ENCODE measurements at places on chromosomes 5 and 9.

GRCh38 chr5:159027504-159027903 is 72.2 kb downstream of the EBF1 start:
- DNase-seq, result no peak

DNA sequence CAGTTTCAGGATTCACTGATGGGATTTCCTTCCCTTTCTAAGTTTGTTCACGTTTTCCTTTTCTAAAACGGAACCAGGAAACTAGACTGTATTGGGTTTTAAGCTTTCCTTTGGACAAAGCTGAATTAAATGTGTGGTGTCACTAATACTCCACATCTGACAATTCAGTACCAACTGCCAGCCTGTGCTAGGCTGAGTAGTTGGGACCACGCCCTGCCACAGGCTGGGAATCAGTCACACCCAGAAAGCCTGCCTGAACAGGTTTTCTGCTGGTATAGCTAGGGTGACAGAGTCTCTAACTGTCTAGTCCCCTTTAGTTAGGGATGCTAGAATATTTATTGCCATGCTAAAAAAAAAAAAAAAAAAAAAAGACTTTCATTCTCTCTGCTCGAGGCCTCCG is 15.6 kb downstream of the SPACA9 start:
- no peak for DNase-seq

- no peak for DNase-seq
Observed at GRCh38 chr5:142861011-142861410, 90.8 kb downstream of the ARHGAP26 start.

- peak; percentile 76 for DNase-seq
Observed at GRCh38 chr5:174698156-174698555, 26.2 kb upstream of the MSX2 start.

GRCh38 chr9:80163889-80164288 is 592.1 kb downstream of the TLE4 start:
- DNase-seq, result no peak

All from endodermal cell (in vitro differentiated cells).